ENCODE measurements at places on chromosomes 1 and 21.

GRCh38 chr21:18411565-18411964, 8.0 kb upstream of the TMPRSS15 start:
- no peak for DNase-seq

DNA sequence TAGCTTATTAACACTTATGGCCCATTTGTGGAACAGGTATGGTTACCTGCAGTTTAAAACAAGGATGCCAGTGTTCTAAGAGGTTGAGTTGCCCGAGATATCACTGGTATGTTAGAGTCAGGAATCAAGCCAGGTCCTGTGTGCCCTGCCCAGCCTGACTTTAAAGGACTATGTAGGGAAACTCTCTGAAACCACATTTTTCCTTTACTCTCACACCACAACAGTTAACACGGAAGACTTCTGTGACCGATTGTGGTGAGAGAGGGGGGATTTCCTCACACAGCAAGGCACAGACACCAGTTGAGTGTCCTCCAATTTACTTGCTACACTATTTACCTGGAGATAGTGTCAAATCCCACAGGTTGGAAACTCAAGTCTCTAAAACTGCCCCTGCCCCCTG, 47.8 kb downstream of the UCK2 start:
- DNase-seq: no peak

GRCh38 chr1:201447903-201448871, 20.8 kb downstream of the PHLDA3 start:
- DNase-seq: no peak

- no peak for DNase-seq
Measured at GRCh38 chr1:60974524-60975372, 107.6 kb upstream of the NFIA start.

GRCh38 chr1:21593231-21593630, 75.9 kb downstream of the RAP1GAP start:
- DNase-seq: no peak

GRCh38 chr1:8937701-8938100, 8.0 kb upstream of the CA6 start:
- DNase-seq: no peak
